Glutamatergic neuron (in vitro differentiated cells): ENCODE measurements at places on chromosomes 11 and 22. TPM values are rescaled to one million over a fixed set of nuclear protein-coding genes. Genes with fewer than 3 reads are reported as not detected.

PHRF1 gene
- total RNA-seq = 41.6 TPM

KRTAP5-8 gene
- not detected for total RNA-seq

VSIG10L2 gene
- not detected for total RNA-seq

CCDC15 gene
- total RNA-seq = 2.8 TPM

SLC22A9 gene
- not detected for total RNA-seq

CBX6 gene
- total RNA-seq = 27.6 TPM

PNPLA5 gene
- not detected for total RNA-seq

PARVB gene
- 7.7 TPM for total RNA-seq

SPDYC gene
- total RNA-seq = not detected

OR6T1 gene
- total RNA-seq = not detected

DUSP8 gene
- total RNA-seq = 123 TPM

ALX4 gene
- not detected for total RNA-seq

OR2AG1 gene
- not detected for total RNA-seq

KLHL35 gene
- 41.4 TPM for total RNA-seq

APOBEC3F gene
- total RNA-seq = 2.8 TPM

GAB4 gene
- total RNA-seq = 0.15 TPM

ENTHD1 gene
- total RNA-seq = not detected

MS4A15 gene
- total RNA-seq = not detected
